ENCODE measurements at places on chromosomes 5 and 9. TPM values are rescaled to one million over a fixed set of nuclear protein-coding genes. Genes with fewer than 3 reads are reported as not detected.

The GDNF gene
- 0.18 TPM for total RNA-seq

The TAF11L8 gene
- not detected for total RNA-seq

The ANGPTL2 gene
- total RNA-seq: 2.8 TPM

The FOXD4 gene
- not detected for total RNA-seq

The ELOVL7 gene
- 0.60 TPM for total RNA-seq

The PDLIM7 gene
- 5.3 TPM for total RNA-seq

The FOXD4L3 gene
- not detected for total RNA-seq

The SH2D3C gene
- 3.4 TPM for total RNA-seq

The ZNF189 gene
- 8.3 TPM for total RNA-seq

The HMGCS1 gene
- 42.8 TPM for total RNA-seq

The KCNN2 gene
- total RNA-seq: 16.2 TPM

The SOX30 gene
- total RNA-seq: not detected

The SNX24 gene
- total RNA-seq: 8.2 TPM

The ADGRD2 gene
- not detected for total RNA-seq

The SV2C gene
- not detected for total RNA-seq

The JAKMIP2 gene
- 0.40 TPM for total RNA-seq

The SLC36A2 gene
- total RNA-seq: not detected

The SLC6A7 gene
- not detected for total RNA-seq

The CBY3 gene
- not detected for total RNA-seq

The COL23A1 gene
- total RNA-seq: 1.2 TPM

The EPB41L4A gene
- total RNA-seq: 3.1 TPM

The PLAC8L1 gene
- total RNA-seq: not detected

The CCL19 gene
- 0.63 TPM for total RNA-seq

The LRRC70 gene
- 0.30 TPM for total RNA-seq

The CKMT2 gene
- total RNA-seq: 0.78 TPM

The RNF224 gene
- total RNA-seq: not detected

The CTNND2 gene
- total RNA-seq: 1.1 TPM

The PRR16 gene
- not detected for total RNA-seq

The PPP3R2 gene
- total RNA-seq: not detected

The TAF9 gene
- 20.0 TPM for total RNA-seq

The PCDHAC2 gene
- 0.86 TPM for total RNA-seq

Data from left lobe of liver (tissue), 2 donors.